ENCODE measurements at places on chromosomes 2 and 18. TPM values are rescaled to one million over a fixed set of nuclear protein-coding genes. Genes with fewer than 3 reads are reported as not detected.

DNA sequence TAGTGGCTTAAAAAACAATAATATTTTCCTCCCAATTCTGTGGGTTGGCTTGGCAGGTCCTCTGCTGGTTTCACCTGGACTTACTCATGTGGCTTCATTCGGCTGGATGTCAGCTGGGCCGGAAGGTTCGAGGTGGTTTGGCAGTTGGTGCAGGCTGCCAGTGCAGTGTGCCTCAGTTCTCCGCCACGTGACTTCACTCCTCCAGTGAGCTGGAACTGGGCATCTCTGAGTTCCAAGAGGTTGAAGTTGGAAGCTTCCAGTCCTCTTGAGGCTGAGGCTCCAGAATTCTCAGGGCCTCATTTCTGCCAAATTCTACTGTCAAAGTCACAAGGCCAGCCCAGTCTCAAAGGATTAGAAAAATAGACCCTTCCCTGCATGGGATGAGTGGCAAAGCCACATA is 83.4 kb upstream of the B3GNT7 start:
- no peak overlapping the region for H3K4me3 ChIP-seq
- no peak for DNase-seq
- H3K36me3 ChIP-seq = peaks cover 11% of the 10 kb centered on the region

The DNAH6 gene
- polyA plus RNA-seq = not detected

DNA sequence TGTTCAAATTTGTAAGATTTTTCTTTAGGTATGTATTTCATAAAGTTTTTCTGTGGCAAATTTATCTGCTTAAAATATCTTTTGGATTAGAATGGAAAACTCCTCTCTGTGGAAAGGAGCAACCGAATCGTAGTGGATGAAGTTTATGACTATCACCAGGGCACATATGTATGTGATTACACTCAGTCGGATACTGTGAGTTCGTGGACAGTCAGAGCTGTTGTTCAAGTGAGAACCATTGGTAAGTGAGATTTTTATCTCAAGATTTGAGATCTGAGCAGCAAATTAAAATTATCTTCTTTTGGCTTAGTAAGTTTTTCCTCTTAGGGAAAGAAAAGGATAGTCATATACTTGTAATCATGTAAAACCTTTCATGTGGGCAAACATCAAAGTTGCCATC is 14.2 kb downstream of the IL18RAP start:
- no peaks in the 10 kb centered on the region for H3K36me3 ChIP-seq
- no peak for DNase-seq
- H3K4me1 ChIP-seq = no peaks in the 10 kb centered on the region
- no peak overlapping the region for H3K4me3 ChIP-seq

DNA sequence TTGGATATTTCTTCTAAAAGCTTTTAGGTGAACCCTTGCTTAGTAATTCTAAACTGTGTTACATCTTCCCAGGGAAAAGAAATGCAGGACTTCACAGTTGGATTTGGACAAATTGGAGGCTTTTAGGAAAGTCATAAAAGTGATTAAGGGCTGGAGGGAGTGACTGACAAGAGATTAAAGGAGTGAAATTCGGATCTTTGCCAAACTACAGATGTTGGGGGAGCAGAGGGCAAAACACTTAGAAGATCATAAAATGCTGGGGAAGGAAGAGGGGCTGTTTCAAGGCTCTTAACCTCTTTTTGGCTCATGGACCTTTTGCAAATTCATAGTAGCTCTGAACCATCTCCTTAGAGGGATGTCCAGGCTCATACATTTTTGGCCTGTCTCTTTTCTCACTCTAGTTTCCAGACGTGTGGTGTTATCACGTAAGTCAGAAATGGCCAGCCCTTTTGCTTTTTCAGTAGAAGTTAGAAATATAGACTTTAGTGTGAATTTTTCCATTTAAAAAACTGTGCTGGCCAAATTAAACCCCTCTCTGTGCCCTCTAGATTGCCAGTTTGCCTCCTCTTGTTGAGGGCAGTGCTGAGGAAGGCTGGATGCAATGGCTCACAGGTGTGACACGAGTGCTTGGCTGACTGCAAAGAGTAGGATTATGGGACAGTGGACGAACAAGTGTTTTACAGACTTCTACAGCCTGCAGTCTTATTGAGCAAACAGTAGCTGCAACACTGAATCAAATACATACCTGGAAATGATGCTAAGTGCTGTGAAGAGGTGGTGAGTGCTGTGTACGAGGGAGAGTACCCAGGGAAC is 109.9 kb downstream of the LYPD6B start:
- DNase-seq = no peak
- H3K27ac ChIP-seq = no peak overlapping the region
- H3K4me1 ChIP-seq = no peaks in the 10 kb centered on the region
- H3K4me3 ChIP-seq = no peak overlapping the region

GRCh38 chr2:238945433-238946150 is 97.7 kb downstream of the TWIST2 start:
- H3K27me3 ChIP-seq = no peaks in the 10 kb centered on the region
- no peak overlapping the region for H3K4me3 ChIP-seq
- no peak overlapping the region for H3K27ac ChIP-seq
- no peaks in the 10 kb centered on the region for H3K4me1 ChIP-seq

DNA sequence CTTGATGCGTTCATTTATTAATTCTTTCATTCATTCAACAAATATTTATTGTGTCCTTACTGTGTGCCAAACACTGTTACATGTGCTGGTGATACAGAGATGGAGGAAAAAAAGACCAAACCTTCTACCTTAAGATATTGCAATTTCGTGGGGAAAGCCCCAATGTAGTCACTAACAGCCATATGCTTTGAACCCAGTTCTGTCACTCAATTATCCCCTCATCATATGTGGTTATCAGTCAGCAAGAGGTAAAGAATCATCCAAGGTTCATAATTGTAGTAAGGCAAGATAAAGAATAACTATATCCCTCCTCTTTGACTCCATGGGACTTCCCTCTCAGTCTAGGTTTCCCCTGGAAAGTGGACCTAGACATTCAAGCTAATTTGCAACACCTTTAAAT is 1185.6 kb upstream of the CELF4 start:
- peaks cover 6% of the 10 kb centered on the region for H3K4me1 ChIP-seq
- no peaks in the 10 kb centered on the region for H3K27me3 ChIP-seq
- no peak overlapping the region for H3K27ac ChIP-seq
- H3K4me3 ChIP-seq = no peak overlapping the region
- H3K36me3 ChIP-seq = no peaks in the 10 kb centered on the region

DNA sequence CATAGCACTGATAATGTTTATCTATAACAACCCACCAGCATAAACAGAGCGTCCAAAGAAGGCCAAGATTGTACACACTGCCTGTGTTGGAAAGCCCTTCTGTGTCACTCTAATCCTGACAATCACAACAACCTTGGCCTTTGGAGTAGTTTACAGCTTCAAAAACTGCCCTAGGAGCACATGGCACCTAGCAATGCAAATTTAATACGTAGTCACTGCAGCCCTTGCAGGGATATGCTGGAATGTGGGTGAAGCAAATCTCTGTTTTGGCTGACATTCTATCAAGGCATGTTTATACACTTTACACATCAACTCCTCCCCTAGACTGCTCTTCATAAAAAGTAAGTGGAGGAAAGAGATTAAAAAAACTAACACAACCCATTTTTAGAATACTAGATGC is 66.8 kb downstream of the GRB14 start:
- no peaks in the 10 kb centered on the region for H3K27me3 ChIP-seq
- no peak overlapping the region for H3K27ac ChIP-seq
- H3K4me1 ChIP-seq = no peaks in the 10 kb centered on the region
- no peaks in the 10 kb centered on the region for H3K36me3 ChIP-seq
- H3K4me3 ChIP-seq = no peak overlapping the region
- DNase-seq = no peak

Measured in sigmoid colon (tissue), 7 donors.